Foreskin melanocyte (primary cell): ENCODE measurements at places on chromosomes 6 and 20.

DNA sequence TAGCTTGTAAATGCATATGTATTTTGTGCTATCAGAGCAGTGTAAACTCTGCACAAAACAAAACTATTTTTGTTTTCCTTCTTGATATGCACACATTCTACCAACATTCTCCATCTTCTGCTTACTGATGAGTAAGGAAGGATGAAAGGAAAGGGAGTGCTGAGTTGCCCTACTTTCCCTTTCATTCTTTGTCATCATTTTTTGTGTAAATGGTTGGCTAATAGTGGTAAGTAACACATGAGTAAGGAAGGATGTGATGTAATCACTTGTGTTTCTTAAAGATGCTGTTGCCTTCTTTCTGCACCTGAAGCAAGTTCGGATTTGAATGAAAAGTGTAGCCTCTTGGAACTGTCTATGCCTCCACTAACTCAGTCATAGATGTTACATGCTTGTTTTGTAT is 4.6 kb upstream of the REV3L start:
- no peak for DNase-seq

GRCh38 chr20:43940518-43941225 is 26.0 kb downstream of the TOX2 start:
- no peak for DNase-seq

- DNase-seq, result no peak
Observed at GRCh38 chr6:5061152-5061551, 24.0 kb upstream of the PPP1R3G start.

DNA sequence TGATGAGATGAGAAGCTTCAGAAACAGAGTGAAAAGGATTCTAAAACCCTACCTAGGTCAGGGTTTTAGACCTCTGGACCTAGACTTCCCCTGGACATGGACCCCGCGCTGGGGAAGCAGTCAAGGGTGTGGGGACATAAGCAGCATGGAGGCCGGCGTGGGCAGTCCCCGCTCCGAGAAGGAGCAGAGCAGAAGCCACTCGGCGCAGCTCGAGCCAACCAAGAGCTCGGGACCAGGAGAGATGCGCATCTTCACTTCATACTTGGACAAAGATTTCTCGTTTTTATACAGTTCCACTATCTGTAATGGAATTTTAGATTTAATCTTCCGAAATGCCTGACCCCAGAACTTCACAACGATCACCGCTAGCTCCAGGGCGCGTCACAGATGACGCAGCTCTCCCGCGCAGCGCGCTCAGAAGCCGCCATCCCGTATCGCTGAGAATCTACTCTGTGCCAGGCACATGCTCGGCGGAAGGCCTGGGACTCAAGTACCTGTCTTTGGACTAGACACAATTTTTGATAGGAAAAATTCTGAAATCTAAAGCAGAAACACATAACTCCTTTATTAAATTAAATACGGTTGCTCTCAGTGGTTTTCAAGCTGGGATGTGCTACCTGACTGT is 60.3 kb downstream of the WDR27 start:
- DNase-seq, result no peak

DNA sequence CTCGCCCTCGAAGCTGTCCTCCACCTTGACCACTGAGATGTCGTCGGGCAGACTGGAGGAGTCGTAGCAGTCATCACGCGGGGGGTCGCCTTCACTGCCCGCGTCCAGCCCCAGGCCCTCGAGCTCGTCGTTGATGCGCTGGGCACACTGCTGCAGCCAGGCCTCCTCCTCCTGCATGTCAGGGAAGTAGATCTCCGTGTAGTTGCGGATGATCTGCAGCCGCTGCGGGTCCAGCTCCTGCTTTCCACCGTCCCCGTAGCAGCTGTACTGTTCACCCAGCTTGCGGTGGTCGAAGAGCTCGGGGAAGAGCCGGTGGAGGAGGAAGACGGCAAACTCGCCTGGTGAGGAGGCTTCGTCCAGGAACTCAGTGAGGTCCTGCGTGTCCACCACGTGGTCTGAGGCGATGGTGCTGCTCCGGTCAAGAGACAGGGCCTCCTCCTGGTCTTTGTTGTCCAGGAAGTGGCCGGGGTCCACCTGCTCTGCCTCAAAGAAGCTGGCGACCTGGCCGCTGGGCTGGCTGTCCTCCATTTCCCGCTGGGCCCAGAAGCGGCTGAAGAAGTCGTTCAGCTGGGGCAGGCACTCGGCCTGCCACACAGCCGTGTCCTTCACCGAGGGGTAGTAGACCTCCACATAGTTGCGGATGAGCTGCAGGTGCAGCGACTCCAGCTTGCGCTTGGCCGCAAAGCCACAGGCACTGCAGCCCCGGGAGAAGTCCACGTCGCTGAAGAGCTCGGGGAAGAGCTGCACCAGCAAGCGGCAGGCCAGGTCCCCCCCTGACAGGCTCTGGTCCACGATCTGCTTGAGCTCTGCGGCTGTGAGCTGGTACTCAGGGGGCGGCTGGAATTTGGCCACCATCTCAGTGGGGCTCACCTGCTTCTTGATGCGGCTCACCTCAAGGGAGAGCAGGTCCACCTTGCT is 41.9 kb downstream of the MTRES1 start:
- DNase-seq, result no peak

DNA sequence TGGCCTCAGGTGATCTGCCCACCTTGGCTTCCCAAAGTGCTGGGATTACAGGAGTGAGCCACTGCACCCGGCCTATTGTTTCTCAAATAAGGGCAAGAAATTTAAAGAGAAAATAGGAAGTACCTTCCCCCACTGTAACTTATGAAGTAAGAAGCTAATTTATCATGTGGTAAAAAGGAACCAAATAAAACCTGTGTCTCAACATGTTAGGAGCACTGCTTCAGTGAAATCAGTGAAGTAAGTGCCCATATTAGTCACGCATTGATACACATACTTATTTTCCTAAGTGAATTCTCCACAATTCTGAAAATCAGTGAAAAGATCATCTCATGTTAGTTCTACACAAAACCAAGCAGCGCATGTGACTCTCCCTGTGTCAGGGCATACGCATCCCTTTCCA is 14.2 kb upstream of the LPA start:
- DNase-seq, result no peak

- DNase-seq, result no peak
Observed at GRCh38 chr6:119443993-119444641, 94.6 kb upstream of the MAN1A1 start.
